ENCODE measurements at places on chromosomes 3 and 15.

GRCh38 chr15:29472901-29473445 lies 203.4 kb upstream of the NSMCE3 start:
- DNase-seq, result no peak

DNA sequence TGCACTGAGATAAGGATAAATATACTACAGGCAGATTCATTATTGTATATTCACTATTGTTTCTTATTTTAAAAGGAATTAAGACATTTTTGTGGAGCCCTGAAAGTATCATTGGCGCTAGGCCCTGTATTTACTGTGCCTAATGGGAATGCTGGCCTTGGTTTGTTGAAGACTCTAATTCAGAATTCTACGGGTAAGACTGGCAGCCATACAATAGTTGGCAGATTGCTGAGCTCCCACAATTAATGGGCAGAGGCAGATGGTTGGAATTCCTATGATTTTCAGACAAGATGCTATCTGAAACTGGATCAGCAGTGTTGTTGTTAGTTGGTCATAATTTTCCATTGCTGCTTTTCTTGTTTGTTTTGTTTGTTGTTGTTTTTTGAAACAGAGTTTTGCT lies 14.7 kb downstream of the PGBD4 start:
- no peak for DNase-seq

DNA sequence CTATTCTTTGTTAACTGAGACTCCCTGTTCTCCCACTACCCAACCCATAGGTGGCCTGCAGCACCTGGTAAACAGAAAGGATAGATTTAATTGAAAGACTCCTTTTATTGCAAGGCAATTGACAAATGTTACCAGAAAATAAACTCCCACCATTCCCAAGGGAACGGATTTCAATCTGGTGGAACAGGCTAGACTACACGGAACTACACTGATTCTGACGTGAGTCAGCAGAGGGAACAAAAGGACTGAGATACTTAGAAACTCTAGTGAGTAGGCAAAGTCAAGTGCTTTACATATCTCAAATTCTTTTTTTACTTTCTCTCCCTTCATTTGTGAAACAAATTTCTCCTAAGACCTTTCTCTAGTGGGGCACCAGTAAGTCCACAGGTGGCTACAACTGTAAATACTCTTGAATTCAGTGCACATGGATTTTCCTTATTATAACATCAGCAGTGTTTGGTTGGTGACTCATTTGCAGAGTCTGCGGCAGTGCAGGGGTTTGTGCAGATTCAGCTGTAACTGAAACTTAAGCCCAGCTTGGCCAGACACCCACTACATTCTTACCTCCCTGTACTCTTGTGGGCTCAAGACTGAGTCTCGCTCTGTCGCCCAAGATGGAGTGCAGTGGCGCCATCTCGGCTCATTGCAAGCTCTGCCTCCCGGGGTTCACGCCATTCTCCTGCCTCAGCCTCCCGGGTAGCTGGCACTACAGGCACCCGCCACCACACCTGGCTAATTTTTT lies 34.3 kb upstream of the PLSCR2 start:
- no peak for DNase-seq

DNA sequence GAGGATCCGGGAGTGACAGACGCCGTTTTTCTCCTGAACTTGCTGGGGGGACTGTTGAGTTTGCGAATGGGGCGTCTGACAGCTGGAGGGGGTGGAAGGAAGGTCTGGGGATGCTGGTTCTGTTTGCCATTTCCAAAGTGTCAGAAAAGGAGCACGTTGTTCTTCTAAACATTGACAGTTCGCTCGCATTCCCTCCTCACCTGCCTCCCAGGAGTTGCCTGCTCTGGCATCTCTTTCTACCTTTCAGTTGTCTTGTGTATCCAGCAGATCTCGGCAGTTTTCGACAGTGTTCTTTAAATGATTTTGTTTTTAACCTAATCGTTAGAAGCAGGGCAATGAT lies 829 bp downstream of the SELENOT start:
- no peak for DNase-seq

DNA sequence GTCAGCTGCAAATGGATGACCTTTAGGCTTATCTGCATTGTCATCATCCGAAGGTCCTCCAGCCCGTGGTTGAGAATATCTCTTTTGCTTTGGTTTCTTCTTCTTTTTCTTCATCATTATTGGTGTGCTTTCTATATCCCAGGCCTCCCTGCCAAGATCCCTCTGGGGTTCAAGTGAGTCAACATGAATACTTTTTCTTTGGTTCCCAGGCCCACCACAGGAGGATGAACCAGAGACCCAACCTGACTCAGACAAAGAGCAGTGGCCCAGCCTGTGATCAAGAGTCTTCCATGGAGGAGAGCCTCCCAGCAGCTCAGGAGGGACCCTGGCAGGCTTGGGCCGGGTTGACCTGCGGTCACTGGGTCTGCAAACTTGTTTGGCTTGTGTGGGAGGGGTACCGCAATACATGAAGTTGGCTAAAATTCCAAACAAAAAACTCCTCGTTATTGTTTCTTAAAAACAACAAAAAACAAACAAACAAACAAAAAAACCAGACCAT lies 104.2 kb downstream of the MAP4 start:
- DNase-seq, result no peak

GRCh38 chr3:30437171-30437601 lies 169.2 kb upstream of the TGFBR2 start:
- no peak for DNase-seq

DNA sequence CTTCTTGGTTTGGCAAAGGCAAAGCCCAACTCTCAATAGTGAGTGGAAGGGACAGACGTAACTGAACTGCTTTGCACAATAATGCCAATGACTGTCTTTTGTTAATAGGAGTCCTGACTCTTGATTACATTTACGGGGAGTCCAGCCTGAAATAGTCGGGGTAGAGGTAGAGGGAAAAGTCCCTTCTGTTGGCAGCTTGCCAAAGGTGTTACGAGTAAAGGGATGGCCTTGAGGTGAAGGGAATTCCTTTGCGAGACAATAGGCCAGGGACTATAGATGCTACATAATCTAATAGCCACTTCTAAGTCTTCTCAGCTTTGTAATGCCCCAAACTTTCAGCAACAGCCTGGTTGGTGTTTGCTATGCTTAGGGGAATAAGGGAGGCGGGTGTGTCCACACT lies 2.2 kb upstream of the SENP2 start:
- DNase-seq, result no peak
